ENCODE measurements at places on chromosomes 2 and 18.

DNA sequence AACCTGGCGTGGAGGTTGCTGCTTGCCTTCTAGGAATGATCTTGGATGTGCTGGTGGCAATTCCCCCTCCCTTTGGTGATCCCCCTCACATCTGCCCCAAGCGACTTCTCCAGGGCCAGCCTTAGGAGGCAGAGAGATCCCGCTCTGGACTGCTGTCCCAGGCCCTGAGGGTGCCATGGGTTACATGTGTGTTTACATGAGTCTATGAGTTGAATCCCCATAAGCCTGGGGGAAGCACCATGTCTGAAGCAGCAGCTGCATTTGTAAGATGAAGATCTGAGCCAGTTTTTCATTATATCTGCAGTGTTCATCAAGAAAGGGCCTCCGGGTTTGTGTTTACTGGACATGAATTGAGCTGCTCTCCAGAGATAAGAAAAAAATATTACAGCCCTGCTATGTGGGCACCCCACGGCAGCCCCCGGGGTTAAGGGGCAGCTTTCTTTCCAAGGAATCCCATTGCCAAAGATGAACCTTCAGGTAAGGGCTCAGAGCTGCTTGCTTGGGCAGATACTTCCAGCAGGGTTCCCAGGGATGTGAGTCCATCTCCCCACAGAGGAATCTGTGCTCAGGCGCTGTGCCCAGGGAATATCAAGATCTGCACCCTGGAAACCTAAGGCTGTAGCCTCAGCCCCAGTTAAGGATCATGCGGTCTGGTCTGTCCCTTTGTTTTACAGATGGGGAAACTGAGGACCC lies 46.0 kb downstream of the MRPS5 start:
- DNase-seq, result no peak

DNA sequence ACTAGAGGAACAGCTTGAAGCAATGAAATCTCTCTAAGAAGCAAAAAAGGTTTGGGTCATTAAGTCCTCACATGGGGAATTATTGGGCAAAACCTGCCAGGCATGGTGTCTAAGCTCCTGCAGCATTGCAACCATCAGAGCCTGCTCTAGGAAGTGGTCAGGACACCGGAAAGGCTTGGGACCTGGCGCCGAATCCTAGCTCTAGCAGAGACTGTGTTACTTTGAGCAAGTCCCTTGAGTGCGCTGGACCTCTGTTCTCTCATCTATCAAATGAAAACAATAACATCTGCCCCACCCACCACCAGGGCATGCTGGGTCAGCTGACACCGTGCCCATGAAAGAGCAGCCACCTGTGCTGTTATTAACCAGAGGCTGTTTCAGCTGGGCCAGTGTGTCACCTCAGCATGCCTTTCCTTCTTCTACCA lies 6.3 kb downstream of the TMEM127 start:
- no peak for DNase-seq

DNA sequence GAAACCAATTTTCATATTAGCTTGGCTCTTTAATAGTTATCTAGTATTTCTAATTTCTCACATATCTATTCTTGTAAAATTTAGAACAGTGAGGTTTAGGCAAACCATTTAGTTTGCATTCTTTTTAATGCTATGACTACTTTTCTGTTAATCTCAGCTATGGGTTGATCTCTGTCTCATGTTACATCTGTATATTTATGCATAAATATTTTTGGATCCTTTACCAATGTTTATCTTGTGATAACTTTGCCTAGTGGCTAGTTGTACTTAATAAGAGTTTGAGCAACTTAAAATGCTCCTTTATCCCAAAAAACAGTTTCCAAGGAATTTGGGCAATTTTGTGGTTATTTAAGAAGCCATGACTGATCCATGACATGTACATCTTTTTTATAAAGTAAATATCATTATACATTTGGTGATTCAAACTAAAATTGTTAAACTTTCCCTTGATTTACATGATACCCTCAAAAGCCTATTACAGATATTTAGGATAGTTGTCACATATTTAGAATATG lies 86.3 kb downstream of the R3HDM1 start:
- no peak for DNase-seq

DNA sequence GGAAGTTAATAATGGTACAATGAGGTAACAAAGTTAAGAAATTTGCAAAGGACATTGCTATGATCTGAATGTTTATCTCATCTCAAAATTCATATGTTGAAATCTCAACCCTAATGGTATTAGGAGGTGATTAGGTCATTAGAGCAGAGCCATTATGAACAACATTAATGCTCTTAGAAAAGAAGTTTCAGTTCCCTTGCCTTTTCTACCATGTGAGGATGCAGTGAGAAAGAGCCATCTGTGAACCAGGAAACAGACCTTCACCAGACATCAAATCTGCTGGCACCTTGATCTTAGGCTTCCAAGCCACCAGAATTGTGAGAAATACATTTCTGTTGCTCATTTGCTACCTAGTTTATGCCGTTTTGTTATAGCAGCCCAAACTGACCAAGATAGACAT lies 757.6 kb downstream of the NR4A2 start:
- DNase-seq, result no peak

DNA sequence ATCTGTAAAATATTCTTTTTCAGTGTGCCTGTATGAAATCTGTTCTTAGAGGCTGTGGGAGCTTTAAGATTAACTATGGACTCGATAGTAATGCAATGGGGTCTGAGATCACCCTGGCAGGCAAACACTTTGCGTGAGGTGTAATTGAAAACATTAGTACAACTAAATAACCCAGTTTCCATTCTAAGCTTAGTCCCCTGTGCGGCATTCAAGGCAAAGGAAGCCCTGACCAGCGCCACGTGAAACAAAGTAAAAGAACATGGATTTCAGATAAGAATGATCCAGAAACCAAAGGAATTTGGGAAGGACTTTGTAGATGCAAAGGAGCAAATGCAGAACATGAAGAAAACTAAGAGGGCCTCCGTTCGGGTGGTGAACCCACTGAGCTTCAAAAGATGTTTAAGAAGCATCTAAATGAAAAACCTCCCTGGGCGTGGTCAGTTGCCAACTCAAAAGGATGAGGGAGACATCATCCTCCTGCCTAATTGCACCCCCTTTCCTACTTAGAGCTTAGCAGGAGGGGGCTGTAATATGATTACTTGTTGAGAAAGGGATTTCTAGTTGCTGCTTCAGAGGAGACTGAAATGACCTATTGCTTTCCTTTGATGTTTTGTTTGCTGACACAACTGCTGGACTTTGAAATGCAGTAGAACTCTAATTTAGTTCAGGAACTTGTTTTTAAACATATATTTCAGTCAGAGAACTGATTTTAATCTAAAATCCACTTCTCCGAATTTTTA lies 7.9 kb upstream of the CETN1 start:
- DNase-seq, result no peak

- no peak for DNase-seq
Measured at GRCh38 chr2:13919981-13920382, 712.5 kb upstream of the LRATD1 start.

DNA sequence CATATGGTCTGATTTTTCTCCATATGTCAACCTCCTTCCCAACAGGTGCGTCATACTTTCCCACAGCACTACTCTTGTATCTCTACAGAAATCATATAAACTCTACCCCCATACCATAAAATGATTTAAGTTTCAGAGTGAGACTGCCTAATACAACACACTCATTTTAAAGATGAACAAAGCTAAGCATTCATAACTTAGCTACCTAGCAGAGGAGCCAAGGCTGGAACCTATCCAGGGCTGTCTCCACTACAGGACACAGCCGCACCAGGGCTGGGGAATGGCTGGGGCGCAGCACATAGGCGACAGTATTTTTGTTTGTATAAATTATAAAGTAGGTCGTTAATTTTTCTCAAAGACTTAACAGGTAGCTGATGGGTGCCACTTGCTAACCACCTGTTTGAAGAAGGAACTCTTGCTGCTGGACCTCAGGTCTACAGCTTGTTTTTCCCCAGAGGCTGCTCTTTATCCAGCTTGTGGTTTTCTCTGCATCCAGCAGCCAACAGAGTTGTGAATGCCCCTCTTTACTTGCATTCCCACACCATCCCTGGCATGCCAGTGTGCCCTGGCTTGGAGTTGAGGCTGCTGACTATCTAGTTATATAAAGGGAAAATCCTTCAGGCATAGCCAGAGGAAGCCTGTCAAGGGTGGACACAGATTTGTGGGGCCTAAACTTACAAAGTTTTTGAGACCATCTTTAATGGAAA lies 62.0 kb downstream of the HNRNPLL start:
- no peak for DNase-seq

DNA sequence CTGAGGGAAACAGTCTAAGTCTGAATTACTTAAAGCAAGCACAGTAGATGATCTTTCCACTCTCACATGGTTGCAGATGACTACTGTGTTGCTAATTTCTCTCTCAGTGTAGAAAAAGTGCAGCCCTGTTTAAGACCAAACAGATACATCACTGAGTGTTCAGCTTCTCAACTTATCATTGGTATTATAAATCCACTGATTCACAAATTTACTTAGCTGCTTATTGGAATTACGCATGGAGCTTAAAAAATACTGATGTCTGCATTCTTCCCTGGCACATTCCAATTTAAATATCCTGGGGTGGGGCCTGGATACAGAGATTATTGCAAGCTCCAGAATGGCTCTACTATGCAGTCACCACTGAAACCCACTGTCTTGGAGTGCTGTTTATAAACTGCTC lies 411.2 kb downstream of the RND3 start:
- no peak for DNase-seq

GRCh38 chr18:51391731-51392130 lies 194.2 kb upstream of the MEX3C start:
- no peak for DNase-seq

GRCh38 chr2:3451926-3452671 lies 67.2 kb downstream of the ADI1 start:
- DNase-seq, result no peak

- DNase-seq, result peak; percentile 18
Measured at GRCh38 chr2:190407662-190408537, at the start of gene MFSD6. Gene MFSD6, plus strand, starts transcription at chr2:190408355. Its CDS starts 27,675 bp downstream, at chr2:190436030.

- no peak for DNase-seq
Measured at GRCh38 chr2:144632809-144633208, 112.9 kb upstream of the ZEB2 start.

DNA sequence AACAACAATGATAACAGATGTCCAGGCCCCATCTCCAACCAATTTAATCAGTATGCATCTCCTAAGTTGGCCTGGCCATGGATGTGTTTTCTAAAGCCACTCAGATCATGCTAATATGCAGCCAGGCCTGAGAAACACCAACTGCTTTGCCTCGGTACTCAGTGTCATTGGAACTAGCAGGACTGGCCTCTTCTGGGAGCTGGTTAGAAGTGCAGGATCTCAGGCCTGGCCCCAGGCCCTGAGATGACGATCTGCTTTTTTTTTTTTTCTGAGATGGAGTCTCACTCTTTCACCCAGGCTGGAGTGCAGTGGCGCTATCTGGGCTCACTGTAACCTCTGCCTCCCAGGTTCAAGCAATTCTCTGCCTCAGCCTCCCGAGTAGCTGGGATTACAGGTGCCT lies 69.1 kb downstream of the IRS1 start:
- DNase-seq, result no peak

GRCh38 chr2:40412456-40412855 lies 39.4 kb downstream of the SLC8A1 start:
- no peak for DNase-seq

DNA sequence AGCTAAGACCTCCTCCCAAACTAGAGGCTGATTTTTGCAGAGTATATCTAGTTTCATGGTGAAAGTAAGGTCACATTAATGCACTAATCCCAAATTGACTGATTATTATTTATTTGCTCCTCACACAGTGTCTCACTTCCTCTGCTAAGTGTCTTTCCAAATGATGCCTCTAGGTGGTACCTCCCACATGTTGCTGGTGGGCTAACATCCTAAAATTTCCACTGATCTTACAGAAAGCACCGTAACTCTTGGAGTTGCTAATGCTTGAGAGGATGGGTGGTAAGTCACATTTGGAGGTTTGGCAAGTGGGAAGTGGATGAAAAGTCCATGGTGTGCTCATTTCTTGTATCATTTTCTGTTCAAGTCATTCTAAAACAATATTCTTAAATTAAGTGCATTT lies 428.7 kb upstream of the GYPC start:
- no peak for DNase-seq

GRCh38 chr2:240948086-240948485 lies 42.0 kb downstream of the CROCC2 start:
- no peak for DNase-seq

- peak; percentile 54 for DNase-seq
Measured at GRCh38 chr2:100321179-100321865, 979 bp downstream of the LONRF2 start.

DNA sequence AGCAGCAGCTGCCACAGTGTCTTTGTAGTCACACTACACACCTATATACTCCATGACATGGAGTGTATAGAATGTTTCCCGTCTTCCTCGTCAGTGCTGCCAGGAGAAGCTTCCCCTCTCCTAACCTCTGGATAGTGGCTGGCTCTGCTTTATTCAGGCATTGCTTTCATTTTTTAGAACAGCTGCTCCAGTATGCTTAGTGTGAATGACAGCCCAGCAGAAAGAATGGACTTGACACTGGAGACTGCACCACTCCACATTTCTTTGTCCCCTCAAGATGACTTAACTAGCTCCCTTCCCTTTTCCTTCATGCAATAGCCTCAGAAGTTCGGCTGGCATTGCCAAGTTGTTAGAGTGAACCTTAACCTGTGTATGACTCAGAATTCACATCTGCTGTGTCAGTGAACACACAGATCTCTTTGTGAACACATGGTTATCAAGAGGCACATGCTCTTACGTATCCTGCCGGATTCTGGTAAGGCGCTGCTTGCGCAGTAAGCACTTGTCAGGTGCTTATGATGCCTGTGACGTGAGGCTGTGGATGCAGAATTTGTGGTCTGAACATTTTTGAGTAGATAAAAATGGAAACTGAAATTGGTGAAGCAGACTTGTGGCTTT lies 73.9 kb downstream of the NEDD4L start:
- DNase-seq, result no peak

- DNase-seq, result no peak
Measured at GRCh38 chr2:188734691-188735090, 239.5 kb upstream of the COL3A1 start.

- DNase-seq, result peak; percentile 73
Measured at GRCh38 chr2:215830304-215830703, 183.0 kb downstream of the MREG start.

- no peak for DNase-seq
Measured at GRCh38 chr2:1600191-1601066, 143.9 kb downstream of the PXDN start.

GRCh38 chr2:188042412-188042811 lies 249.3 kb upstream of the GULP1 start:
- DNase-seq, result no peak

All from renal cortex interstitium (tissue), 15 donors.